Substantia nigra (tissue), 51 donors: ENCODE measurements at places on chromosomes 3 and 15.

DNA sequence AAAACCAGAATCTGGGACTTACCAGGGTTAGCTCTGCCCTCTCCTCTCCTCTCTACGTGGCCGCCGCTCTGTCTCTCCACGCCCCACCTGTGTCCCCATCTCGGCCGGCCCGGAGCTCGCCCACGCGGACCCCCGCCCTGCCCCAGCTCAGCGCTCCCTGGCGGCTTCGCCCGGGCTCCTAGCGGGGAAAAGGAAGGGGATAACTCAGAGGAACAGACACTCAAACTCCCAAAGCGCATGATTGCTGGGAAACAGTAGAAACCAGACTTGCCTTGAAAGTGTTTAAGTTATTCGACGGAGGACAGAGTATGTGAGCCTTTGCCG is 5.4 kb downstream of the ISL2 start:
- DNase-seq, result no peak

DNA sequence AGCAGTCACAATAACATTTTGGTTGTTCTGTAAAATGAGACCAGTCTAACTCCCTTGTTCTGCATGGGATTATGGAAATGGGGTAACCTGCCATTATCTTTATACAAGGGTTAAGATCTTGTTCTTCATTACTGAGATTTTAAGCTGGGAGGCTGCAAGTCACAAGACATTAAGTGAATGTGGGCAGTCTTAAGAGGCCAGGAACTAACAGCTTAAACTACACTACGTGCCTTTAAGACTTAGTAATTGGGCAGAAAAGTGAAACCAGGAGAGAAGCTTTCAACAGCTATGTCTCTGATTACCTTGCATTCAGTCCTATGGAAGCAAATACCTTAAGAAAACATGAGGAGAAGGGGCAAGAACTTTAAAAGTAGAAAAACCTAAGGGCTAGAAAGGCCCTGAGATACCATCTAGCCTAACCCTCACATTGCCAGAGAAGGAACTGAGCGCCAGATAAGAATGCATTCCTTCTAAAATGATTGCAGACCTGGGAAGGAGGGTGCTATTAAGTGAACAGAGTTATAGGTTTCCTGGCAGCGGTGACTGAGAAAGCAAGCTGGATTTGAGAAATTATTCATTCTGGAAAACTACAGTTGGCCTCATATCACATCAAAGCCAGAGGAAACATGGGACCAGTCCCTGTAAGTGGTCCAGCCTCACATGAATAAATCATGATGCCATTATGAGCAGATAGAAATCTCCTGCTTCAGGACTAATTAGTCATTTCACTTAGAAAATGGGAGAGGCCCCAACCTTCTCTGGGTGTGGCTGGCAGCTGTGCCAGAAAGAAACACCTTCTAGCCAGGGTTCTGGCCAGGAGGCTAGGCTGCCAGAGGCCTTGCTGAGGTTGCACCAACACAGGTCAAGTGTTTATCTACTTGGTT is 32.9 kb downstream of the DAPK2 start:
- DNase-seq, result no peak

DNA sequence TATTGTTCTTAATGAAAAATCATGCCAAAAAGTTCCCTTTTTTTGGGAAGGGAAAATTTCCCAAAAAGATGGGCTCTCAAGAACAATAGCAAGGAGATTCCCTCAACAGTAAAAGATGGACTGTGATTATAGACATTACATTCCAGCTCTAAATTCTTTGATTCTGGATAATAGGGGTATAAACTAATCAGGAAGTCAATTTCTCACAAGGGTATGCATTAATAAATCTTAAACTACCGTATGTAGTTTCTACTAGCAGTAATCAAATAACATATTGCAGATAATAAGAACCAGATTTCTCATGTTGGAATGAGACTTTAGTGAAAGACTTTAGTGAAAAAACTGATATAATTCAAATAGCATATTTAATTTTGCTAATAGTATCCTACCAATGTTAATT is 144.8 kb upstream of the PTPRG start:
- no peak for DNase-seq

DNA sequence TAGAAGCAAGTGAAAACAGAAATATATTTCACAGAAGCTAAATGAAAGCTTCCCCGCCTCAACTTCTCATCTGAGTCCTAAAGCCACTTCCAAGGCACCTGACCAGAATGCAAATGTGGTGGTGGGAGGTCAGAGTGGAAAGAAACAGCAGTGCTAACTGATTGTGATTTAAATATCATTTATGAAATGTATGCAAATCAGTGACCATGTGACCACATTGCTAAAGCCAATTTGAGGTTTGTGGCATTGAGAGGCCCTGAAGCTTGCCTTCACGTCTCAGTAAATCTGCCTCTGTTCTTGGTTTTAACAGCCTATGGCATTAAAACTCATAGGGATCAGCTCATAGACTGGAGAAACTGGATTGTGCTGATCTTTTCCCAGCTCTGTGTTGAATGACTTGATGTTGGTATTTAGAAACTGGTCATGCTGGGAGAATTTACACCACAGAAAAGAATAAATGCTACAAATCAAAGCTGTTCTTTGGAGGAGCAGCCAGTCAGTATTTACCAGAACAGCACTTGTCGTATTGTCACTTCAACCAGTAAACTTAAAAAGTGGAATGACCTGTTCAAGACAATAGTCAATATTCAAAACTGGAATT is 481.4 kb upstream of the ALCAM start:
- DNase-seq, result no peak

DNA sequence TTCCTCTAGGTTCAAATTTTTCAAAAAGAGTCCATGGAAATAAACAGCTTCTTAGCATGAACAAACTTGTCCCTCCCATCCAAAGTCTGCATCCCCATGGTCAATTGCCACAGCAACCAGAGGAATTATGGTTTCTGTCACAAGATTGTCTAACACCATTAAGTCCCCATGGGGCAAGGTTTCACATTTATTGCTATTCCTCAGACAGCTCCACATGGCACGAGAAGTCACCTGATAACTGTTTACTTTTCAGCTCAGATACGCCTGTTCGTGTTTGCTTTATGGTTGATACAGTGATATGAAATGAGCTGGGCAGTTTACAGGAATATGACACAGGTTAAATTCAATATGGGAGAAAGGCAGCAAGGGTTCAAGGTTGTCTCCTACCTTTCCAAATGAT is 37.9 kb upstream of the MUC13 start:
- no peak for DNase-seq

DNA sequence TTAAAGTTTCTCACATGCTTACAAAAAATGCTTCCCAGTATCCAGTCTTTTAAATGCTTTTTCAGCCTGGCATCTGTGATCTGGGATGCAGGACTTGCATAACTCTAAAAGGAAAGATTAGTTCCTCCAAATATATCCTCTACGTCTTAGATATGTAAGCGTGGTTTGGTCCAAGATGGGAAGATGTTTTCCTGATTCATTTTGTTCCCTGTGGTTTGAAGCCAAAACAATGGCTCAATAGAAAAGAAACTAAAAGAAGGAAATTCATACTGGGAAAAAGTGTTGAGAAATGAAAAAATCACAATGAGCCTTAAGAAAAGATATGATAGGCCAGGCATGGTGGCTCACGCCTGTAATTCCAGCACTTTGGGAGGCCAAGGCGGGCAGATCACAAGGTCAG is 1002.8 kb downstream of the NAALADL2 start:
- no peak for DNase-seq

DNA sequence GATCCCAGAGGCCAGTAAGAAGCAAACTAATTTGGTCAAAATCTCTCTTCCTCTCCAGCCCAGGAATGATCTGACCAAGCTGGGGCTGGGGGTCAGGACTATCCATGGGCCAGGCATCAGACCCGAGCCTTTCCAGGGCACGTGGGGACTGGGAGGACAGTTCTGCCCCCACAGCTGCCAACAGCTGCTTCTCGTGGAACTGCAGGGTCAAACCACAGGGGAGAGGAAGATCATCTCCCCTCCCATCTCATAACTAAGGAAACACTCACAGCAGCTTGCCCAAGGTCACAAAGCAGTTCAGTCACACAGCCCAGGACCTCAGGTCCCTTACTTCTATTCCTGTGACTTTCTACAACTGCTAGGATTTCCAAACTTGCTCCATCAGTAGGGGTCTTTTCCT is 47.1 kb downstream of the DAPK2 start:
- DNase-seq, result no peak

- DNase-seq, result no peak
These were observed 28.8 kb downstream of the KNG1 start for GRCh38 chr3:186746008-186746407.

DNA sequence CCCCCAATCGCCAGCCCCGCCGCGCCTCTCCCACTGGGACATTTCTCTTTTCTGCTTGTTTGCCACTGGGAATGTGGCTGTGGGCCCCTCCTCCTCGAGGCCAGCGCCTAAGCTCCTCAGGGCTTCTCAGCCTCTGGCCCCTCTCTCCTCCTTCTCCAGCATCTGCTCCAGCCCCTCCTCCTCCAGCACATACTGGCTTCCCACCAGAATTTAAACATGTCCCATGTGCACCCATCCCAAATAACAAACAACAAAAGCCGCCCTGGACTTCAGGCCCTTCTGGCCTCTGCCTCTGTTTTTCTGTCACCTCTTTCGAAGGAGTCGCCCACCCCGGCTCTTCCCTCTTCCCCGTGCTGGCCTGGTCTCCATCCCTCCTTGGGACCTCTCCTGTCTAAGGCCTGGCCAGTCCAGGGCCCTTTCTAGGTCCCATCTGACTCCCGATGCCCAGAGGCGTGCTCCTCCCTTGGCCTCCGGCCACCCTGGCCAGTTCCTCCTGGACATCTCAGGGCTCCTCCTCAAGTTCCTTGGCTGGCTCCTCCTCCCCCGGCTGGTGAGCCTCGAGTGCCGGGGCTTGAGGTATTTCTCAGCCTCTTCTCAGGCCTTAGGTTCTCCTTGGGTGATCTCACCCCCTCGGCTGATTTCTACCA is 94.6 kb upstream of the SLC6A6 start:
- DNase-seq, result no peak

DNA sequence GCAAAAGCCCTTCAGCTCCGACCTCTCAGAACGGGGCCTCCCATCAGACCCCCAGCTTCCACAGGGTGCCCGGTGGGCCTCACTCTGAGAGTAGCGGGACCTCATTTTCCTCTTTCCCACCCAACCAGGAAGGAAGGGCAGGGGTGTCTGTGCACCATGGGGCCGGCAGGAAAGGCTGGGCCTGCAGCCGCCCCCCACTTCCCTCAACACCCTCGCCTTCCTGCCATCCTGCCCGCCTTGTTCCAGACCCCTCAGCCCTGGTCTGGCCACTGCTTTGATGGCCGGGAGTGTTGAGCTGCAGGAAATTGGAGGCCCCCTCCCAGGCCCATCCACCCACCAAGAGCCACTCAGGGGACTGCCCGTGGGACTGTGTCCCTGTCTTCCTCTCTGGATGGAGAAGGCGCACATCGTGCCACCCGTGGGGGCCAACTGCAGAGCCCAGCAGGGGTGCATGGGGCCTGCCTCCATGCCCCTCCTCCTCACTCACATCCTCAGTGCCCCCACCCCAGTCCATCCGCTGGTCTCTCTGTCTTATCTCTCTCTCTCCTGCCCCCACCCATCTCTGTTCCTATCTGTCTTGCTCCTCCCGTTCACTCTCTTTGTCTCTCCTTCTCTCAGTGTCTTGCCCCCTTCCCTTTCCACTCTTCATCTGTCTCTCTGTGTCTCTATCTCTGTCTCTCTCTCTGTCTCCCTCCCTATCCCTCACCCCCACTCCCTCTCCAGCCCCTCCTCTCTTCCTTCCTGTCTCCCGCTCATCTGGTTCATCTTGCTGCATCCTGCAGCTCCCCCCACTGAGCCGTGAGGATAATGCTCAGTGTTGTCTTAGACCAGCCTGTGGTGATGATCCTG is 1.8 kb upstream of the PLXND1 start:
- no peak for DNase-seq

DNA sequence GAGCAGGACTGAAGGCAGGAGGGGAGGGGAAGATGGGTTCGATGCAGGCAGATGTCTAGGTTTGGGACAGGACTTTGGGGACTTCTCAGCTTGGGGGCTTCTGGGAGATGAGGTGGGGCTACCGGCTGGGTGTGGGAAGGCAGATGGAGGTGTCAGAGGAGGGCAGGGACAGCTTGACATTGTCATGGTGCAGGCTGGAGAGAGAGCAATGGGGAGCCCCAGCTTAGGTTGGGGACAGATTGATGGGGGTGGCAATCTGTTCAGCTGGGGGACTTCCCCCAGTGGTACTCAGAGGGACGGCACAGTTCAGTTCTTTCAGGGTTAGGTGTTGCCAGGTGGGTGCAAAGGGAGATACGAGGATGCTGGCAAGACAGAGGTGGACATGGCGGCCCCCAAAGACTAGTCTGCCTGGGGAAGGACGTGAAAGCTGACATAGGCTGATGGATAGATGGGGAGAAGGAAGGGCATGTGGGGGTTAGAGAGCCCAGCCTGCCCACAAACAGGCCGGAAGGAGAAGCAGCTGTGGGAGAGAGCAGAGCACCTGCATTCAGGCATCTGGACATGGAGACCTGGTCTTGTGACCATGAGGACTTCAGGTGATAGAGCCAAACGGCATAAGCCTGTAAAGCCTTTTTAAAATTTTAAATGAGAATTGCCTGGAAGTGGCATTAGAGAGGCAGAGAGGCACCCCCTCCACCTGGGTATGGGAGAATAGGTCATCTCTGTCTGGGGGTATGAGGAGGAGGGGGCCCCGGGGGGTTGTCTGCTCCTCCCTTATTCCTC is 21.1 kb downstream of the ACAA1 start:
- DNase-seq, result no peak

DNA sequence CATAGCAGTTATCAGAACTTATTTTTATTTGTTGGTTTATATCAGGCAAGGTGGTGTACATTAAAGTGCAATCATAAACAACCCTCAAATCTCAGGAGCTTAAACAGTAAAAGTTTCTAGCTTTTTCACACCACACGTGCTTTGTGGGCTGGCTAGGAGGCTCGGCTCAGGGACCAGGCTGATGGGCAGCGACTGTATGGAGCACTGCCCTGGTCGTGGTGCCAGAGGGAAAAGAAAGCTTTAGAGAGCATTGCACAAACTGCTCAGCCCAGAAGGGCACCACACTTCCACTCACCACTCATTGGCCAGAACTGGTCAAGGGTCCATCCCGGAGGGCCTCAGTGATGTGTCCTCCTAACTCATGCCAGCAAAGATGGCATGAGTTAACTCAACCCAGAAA is 123.2 kb downstream of the AQP9 start:
- DNase-seq, result no peak

- DNase-seq, result no peak
These were observed 58.8 kb downstream of the TRAK1 start for GRCh38 chr3:42149975-42150374.

GRCh38 chr3:10363935-10364334 is 43.0 kb upstream of the SEC13 start:
- no peak for DNase-seq
